ENCODE measurements at places on chromosomes 4 and X.

DNA sequence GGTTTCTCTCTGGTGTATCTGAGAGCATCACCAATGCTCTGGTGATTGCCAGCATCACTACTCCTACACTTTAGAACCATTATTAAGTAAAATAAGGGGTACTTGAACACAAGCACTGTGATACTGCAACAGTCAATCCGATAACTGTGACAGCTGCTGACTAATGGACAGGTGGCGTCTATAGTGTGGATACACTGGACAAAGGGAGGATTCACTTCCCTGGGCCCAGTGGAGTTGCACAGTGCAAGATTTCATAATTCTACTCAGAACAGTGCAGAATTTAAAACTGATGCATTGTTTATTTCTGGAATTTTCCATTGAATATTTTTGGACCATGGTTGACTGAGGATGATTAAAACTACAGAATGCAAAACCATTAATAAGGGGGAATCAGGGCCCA is 97.8 kb downstream of the SHROOM3 start:
- DNase-seq = no peak

- peak; percentile 78 for DNase-seq
These were observed 1.0 kb upstream of the PDGFRA start for GRCh38 chr4:54228056-54228527.

DNA sequence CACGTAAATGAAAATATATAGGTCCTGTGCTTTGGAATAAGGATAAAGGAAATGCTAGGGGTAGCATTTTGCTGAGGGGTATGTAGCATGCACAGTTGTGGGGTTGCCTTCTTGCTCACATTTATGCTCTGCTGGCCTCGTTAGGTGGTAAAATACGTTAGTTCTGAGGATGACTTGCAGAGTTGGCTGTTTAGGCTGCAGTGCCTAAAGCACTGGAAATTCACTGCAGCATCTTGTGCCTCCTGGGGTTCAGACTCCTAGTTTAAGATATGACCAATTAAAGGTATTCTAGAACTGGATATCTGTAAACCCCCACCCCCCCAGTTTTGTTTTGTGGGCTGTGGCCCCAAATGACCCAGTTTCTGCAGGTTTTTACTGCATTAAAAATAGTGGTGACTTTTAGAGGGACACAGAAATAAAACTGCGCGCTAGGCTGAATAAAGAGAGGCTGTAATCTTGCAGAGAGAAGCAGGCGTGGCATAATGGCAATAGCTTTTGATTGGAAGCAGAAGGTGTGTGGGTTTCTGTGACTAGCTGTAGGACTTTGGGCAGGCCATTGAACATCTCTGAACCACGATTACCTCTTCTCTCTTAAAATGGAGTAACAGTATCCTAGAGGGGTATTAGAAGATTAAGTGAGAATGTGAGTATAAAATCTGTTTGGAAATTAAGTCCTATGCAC is 79.3 kb downstream of the REPS2 start:
- no peak for DNase-seq

DNA sequence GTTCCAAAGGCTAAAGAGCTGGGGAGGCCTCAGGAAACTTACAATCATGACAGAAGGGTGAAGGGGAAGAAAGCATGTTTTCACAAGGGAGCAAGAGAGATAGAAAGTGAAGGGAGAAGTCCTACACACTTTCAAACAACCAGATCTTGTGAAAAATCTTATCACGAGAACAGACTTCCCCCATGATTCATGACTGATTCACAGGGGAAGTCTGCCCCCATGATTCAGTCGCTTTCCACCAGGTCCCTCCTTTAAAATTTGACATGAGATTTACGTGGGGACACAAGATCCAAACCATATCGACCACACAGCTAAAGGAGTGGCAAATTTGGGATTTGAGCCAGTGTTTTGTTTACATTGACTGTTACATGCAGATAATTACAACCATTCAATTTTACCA is 971.1 kb upstream of the HS3ST1 start:
- no peak for DNase-seq

GRCh38 chr4:76605099-76605563 is 170.1 kb downstream of the SHROOM3 start:
- no peak for DNase-seq

- DNase-seq = no peak
These were observed 17.1 kb upstream of the DDX60 start for GRCh38 chr4:168335621-168336020.

GRCh38 chrX:105313596-105313995 is 93.1 kb upstream of the TEX13A start:
- no peak for DNase-seq

DNA sequence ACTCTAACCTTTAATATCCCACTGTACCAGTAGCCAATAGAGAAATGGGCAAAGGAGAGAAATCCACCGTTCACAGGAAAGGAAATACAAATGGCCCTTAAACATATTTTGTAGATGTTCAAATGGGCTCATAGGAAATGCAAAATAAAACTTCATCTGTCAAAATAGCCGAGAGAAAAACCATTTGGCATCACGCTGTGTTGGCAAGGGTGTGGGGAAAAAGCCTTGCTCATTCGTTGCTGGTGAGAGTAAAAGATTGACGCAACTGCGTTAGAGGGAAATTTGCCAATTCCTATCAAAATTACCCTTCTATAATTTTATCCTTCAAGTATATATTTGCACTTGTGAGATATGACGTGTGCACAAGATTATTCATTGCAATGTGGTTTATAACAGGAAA is 131.9 kb downstream of the EIF4E start:
- DNase-seq = no peak

GRCh38 chr4:128393101-128393704 is 105.6 kb upstream of the PGRMC2 start:
- peak; percentile 85 for DNase-seq

DNA sequence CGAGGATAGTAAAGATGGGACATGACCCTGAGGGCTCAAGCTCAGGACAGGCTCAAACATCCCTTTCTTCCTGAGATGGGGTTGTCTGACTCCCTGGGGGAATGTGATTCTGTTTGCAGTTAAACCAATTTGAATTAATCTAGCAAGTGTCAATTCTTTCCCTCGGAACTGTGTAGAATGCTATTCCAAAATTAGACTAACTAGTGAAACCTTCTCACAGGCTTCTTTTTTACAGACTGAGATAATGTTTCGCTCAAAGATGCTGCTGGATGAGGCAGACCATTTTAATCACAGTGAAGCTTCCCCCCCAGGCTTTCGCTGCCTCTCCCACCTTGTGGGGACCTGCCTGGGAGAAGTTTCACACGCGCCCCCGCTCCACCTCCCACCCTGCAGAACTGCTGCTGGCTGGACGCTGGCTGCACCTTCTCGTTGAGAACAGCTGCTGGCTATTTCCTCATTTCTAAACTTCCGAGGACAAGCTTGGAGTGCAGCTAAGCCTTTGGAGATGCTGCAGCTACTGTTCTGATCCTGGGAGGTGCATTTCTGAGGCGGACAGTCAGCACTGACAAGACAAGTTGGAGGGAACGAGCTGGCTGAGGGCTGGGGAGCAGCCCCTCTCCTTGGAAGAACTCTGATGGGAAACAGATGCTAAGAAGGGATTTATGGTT is 297.8 kb downstream of the RAPGEF2 start:
- peak; percentile 7 for DNase-seq

- no peak for DNase-seq
These were observed 5.0 kb downstream of the RBM3 start for GRCh38 chrX:48579259-48579658.

DNA sequence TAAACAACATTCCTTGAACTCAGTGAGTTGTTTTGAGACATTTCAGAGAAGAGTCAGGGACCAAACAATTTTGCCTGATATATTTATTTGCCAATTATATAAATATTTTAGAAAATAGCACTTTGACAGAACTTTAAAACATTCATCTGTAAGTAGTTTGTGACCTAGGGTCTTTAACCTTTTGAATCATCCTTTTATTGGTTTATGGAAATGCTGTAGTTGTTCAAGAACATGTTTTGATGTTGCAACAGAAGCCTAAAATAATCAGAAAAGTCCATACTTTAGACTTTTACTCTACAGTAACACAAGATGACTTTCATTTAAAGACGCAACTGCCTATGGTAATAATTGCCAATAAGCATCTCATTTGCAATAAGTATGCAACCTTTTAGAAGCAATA is 43.0 kb downstream of the CXCL1 start:
- DNase-seq = no peak

GRCh38 chr4:176668324-176668723 is 124.4 kb downstream of the VEGFC start:
- DNase-seq = no peak

DNA sequence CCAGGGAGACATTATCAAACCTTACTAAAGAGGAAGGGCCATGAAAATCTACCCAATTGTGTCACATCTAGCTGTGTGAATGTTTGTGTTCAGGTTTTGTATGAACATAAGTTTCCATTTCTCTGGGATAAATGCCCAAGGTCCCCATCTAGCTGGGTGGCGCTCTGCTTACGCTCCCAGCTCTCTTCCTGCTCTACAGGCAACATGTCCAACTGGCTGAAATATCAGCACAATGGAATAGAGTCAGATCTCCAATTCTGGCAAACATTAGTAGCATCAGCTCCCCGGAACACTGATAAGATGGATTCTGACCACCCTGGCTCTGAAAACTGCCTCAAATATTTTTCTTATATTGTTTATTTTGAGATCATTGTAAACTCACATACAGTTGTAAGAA is 74.8 kb downstream of the IRF2 start:
- DNase-seq = no peak

GRCh38 chr4:99724067-99724466 is 66.4 kb upstream of the C4orf54 start:
- DNase-seq = no peak

- DNase-seq = no peak
These were observed 50.6 kb downstream of the SYNPO2 start for GRCh38 chr4:118939169-118939783.

DNA sequence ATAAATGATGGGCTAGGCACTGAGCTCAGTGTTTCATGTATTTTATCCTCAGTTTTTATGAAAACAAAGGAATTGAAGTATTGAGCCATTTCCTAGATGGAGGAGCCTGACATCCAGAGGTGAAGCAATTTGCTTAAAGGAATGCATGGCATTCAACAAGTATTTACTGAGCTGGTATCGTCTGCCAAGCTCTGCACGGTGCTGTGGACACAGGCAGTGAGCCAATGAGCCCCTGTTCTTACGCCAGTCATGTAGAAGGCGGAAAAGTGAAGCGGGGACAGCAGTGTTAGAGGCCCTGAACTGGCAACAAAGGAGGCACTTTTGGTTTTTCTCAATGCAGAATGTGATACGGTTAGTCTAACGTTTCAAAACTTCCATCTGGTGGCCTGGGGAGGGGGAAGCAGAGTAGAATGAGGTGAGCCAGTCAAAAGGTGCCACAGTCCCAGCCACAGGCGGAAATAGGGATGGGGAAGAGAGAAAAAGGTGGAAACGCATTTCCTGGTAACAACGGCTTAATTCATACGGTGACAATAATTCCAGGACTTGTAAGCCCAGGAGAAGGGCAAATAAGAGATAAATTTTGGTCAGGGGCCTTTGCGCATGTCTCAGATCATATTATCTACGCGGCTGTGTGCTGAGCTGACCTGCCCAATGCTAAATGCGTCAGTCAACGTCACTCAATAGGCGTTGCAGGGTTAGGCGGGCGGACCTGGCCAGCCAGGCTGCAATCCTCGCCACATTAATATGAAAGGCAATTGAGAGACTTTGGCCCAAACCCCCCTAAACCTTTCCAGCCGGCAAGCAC is 133.9 kb downstream of the AFAP1 start:
- DNase-seq = no peak

DNA sequence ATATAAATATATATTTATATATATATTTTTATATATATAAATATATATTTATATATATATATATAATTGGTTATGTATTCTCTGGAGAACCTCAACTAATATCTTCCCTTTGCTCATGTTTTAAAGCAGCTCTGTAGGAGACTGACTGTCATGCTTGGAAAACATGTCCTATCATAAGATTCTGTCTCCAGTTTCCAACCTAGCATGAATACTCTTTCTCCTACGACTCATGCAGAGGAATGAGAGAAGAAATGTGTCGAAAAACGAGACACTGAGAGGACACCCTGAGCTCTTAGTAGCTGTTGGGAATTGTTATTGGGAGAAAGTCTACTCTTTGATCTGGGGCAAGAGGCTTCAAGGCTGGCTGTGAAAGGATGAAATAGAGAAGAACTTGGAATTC is 166.5 kb upstream of the SLIT2 start:
- no peak for DNase-seq

- no peak for DNase-seq
These were observed 175.9 kb downstream of the SHROOM3 start for GRCh38 chr4:76610751-76611547.

DNA sequence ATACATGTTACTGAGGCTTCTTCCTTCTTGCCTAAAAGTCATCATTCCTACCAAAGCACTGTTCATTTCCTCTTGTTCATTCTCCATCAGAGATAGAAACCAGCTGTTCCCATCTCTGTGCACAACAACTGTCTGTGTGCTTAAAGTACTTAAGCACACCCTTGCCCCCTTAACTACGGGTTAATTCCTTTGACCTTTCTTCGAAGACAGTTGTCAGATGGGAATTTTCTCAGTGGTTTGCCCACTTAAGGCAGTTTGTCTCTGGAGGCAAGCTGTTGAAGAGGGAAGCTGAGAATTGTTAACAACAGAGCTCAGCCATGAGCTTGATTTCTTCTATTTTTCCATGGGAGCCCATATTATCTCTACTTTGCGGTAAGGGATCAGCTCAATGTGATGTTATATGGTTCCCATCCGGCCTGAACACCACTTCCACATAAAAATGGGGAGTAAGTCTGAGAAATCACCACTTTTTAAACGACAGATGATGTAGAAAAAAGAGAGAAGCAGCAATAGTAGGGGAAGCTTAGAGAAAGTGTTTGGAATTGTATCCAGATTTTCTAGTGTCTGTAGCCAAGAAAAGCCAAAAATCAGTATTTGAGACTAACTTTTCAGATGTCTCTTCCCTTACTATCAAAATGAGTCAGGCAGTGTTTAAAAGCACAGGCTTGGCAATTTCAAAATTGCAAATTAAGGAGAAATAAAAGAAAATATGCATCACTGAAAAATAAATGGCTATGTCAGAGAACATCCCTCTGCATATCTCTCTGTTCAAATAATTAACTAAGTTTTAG is 194.4 kb downstream of the SLIT2 start:
- DNase-seq = peak; percentile 29

DNA sequence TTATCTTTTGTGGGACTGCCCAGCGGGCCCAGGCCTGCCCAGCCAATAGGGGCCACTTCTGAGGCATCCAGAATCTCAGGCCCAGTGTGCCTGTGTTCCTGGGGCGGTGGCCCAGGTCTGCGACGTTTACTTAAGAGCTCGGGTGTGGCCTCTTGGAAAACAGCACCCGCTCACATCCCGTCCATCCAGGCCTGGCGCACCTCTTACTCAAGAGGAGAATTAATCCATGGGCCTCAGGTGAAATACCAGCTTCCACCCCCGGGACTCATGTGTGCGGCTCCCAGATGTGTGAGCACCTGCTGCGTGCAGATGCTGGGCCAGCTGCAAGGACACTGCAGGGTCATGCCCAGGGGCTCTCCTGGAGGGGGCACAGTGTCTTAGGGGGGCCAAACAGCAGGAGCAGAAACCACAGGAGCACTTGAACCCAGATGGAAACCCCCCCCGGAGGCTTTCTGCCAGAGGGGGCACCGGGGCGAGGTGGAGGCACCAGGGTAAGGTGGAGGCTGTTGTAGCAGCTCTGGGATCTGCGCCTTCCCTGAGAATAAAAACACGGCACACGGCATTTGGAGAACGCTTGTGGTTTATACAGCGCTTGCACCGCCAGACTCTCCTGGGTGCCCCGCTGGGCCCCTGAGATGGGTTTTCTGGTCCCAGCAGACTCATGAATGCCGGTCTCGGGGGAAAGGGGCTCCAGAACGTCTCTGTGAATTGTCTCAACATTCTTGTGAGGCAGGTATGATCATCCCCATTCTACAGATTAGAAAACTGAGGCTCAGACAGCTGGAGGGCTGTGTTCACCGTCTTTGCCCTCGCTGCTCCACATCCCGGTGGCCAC is 2.8 kb downstream of the PSAPL1 start:
- no peak for DNase-seq

All from SK-N-DZ (cell line).